ENCODE measurements at places on chromosomes 12 and 14.

DNA sequence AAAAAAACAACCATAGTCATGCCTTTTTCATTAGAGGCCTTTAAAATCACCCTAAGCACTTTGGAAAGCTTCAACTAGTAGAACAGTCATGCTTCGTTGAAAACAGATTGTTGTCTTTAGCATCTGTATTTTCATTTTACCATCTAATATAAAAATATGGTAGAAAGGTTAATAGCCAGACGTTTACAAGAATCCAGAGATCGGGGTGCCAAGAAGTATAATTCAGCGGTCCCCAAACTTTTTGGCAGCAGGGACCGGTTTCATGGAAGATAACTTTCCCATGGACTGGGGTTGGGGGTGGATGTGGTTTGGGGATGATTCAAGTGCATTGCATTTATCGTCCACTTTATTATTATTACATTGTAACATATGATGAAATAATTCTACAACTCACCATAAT is 138.4 kb downstream of the GLT1D1 start:
- DNase-seq: no peak

DNA sequence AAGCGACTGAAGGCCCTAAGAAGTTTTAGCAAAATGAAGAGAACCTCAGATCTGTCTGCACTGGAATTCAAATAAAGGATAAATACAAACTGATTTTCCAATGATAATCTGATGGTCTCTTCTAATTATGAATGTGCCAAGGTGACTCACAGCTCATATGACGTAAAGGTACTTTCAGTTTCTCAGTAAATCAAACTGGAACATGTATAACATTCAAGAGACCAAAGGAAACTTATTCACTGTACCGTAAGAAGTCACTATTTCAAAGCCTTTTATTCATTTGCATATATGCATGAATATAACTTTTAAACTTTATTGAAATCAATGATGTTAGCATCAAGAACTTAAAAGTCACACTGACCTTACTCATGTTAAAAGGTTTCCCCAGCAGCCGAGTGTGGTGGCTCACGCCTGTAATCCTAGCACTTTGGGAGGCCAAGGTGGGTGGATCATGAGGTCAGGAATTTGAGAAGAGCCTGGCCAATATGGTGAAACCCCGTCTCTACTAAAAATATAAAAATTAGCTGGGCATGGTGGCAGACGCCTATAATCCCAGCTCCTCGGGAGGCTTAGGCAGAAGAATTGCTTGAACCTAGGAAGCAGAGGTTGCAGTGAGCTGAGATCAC is 52.2 kb downstream of the ATXN2 start:
- DNase-seq: no peak

DNA sequence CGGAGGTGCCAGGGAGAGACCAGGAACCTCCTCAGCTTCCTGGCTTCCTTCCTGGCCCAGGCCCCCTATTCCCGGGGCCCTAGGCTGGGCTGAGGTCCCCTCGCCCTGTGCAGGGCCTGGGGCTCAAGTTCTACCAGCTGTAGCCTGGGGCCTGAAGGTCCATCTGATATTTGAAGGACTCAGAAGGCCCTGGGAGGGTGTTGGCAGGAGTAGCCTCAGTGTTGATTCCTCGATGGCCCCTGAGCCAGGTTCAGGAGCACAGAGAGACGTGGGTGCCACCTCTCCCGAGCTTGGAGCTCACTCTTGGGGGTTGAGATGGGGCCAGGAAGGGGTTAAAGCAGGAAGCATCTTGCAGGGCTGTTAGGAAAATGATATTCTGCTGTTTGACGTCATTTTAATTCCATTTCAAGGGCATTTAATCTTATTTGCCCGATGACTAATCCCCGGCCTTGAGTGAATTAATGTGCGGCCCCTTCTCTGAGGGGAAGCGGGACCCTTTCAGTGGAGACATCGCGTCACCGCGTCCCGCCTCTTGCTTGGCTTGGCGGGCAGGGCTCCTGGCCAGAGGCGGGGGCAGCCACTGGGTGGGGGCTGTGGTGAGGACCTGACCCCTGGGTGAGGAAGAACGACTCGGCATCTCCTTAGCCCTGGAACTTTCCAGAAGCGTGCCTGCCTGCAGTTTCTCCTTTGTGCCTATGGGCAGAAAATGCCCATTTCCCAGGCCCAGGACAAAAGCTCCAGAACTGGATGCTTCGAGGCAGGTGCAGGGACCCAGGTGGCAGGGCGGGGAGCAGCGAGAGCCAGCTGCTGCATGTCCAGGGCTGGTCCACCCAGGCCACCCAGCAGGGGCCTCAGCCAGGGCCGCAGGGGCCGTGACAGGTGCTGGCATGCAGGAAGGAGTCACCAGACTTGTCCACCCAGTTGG is 158.3 kb downstream of the KIF26A start:
- DNase-seq: no peak

- no peak for DNase-seq
Observed at GRCh38 chr12:49537231-49537751, 1.5 kb upstream of the KCNH3 start.

Measured in urothelium cell line (cell line).